ENCODE measurements at places on chromosomes 4 and X.

DNA sequence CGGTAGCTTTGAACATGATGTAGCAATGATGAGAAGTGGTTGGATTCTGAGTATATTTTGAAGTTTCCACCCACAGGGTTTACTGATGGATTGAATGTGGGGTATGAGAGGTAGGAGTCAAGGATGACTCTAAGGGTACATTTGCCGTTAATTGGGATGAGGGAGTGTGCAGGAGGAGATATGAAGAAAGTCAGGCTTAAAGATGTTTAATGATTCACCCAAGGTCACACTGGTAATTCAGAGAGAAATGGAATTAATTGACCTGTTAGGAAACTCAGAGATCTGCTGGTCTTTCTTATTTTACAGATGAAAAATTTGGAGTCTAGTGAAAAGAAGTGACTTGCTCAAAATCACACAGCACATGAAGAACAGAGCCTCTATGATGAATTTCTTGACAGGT lies 390.7 kb downstream of the GBA3 start:
- no peak for DNase-seq

GRCh38 chr4:66736606-66737005 lies 808.7 kb downstream of the CENPC start:
- no peak for DNase-seq

DNA sequence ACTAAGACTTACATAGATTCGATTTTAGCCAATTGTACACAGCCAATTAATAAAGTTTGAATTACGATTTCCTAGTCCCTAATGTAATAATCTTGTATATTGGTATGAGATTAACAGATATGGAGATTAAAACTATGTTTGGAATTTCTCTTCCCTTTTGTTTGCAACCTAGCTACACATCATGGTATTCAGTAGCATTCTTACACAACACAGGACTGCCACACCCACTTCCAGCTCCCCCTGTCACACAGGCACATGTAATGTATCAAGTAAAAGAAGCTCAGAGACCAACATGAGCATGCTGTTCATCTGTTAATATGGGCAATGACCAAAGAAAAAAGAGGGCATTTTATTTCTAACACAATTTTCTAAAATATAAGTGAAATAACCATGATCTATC lies 12.8 kb downstream of the SLC6A14 start:
- no peak for DNase-seq

GRCh38 chr4:56512166-56512565 lies 6.6 kb downstream of the ARL9 start:
- DNase-seq: no peak

DNA sequence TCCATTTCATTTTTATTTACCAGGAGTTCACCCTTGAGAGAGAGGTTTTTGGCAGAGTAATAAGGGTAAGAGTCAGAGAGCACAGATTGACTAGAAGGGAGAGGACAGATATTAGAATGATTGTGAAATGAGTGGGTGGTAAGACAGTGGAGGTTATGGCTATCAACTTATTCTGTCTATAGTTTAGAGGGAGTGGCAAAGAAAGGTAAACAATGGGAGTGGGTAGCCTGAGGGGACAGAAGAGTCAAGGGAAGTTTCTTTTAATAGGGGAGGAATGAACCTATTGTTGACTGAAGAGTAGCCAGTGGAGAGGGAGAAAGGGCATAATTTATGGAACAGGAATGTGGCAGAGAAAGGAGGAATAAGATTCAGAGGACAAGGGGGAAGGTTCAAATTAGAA lies 186.5 kb upstream of the NRK start:
- DNase-seq: no peak

- no peak for DNase-seq
Observed at GRCh38 chr4:106340774-106341173, 24.4 kb downstream of the AIMP1 start.

DNA sequence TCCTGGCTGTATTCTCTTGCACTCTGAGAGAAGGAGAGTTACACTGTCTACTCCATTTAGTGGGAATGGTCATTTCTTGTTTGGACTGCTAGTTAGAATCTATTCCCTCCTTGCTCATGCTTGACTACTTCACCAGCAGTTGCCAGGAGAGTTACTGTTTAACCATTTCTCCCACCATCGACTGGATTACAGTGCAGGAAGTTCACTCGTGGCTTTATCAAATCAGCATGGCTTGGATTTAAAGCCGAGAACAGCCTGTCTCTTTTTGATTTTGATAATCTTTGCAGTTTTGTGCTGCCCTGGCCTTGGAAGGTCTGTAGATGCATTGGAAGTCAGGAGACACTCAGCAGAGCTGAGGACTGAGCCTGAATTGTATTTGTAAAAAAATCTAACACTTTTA lies 3.2 kb downstream of the GBA3 start:
- DNase-seq: no peak

DNA sequence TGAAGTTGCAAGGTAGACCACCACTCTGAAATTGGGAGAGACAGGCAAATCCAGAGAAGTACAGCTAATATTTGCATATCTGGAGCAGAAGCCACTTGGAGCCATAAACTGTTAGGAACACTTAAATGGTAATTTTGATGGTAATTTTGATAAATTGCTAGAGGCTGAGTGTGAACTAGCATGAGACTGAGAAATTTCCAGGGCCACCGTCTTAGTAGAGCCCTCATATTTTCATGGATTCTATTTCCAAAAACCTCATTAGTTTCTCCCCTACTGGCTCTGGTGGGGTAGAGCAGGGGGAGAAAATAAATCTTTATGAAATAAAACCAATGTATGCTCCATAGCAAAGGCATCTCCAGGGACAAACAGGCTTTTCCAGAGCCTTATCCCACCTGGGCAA lies 429.4 kb upstream of the DIPK2B start:
- DNase-seq: no peak

GRCh38 chr4:92961881-92962280 lies 658.1 kb downstream of the GRID2 start:
- DNase-seq: no peak

DNA sequence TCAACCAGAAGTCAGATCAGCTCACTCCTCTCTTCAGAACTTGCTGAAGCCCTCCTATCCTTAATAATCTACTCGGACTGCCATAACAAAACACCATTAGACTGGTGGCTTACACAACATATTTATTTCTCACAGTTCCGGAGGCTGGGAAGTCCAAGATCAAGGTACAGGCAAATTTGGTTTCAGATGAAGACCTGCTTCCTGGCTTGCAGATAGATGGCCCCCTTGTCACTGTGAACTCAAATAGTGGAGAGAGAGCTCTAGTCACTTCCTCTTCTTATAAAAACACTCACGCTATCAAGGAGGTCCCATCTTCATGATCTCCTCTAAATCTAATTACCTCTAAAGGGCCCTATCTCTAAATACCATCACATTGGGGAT lies 125.1 kb downstream of the CAMK2D start:
- no peak for DNase-seq

- DNase-seq: peak; percentile 68
Observed at GRCh38 chr4:99790796-99791617, 25.6 kb upstream of the DAPP1 start.

GRCh38 chr4:8244001-8244757 lies 25.4 kb upstream of the HTRA3 start:
- DNase-seq: no peak

DNA sequence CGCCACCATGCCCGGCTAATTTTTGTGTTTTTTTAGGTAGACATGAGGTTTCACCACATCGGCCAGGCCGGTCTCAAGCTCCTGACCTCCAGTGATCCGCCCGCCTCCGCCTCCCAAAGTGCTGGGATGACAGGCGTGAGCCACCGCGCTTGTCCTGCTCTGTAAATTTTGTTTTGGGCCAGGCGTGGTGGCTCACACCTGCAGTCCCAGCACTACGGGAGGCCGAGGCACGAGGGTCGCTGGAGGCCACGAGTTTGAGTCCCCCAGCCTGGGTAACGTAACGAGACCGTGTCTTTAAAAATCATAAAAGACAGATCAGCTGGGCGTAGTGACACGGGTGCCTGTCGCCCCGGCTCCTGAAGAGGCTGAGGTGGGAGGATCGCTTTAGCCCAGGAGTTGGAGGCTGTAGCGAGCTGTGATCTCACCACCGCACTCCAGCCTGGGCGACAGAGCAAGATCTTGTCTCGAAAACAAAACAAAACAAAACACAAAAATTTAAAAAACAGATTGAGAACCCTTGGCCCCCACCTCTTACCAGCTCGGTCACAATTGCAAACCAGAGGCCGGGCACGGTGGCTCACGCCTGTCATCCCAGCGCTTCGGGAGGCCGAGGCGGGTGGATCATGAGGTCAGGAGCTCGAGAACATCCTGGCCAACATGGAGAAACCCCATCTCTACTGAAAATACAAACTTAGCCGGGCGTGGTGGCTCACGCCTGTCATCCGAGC lies 34.0 kb upstream of the PPP2R3B start:
- no peak for DNase-seq

DNA sequence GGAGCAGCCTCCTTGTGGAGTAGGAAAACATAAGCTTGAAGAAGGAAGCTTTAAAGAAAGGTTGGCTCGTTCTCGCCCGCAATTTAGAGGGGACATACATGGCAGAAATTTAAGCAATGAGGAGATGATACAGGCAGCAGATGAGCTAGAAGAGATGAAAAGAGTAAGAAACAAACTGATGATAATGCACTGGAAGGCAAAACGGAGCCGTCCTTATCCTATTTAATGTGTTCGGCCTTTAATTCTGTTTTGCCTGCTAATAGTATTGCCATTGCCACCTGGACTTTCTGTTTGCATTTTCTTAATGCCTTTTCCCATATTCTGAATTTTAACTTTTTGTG lies 1.4 kb downstream of the TCEAL1 start:
- DNase-seq: no peak

- DNase-seq: no peak
Observed at GRCh38 chr4:138374947-138375346, 132.8 kb upstream of the SLC7A11 start.

DNA sequence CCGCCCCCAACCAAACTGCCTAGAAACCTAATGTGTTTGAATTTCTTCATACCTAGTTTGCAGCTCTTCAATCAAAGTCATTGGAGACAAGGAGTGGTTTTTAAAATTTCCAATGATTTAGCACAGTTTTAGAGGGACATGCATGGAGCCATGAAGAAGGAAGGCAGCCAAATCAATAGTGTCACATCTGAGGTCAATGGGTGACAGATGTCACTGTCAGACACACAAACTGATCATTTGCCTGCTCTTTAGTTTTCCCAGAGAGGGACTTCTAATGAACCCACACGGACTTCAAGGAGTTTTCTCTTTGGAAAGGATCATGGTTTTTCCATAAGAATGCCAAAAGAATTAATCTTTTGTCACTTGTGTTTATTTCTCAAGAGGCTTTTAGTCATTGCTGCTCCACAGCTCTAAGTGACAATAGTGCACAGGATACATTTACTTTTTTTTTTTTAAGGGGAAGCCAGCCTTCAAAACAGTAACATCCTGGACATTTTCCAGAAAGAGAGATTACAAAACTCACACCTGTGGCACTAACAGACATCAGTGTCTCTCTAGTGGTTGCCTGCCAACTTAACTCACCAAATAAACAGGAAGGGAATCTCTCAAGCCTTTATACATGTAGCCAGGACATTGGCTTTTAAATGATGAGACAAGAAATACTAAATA lies 251.1 kb upstream of the DIAPH2 start:
- DNase-seq: no peak

DNA sequence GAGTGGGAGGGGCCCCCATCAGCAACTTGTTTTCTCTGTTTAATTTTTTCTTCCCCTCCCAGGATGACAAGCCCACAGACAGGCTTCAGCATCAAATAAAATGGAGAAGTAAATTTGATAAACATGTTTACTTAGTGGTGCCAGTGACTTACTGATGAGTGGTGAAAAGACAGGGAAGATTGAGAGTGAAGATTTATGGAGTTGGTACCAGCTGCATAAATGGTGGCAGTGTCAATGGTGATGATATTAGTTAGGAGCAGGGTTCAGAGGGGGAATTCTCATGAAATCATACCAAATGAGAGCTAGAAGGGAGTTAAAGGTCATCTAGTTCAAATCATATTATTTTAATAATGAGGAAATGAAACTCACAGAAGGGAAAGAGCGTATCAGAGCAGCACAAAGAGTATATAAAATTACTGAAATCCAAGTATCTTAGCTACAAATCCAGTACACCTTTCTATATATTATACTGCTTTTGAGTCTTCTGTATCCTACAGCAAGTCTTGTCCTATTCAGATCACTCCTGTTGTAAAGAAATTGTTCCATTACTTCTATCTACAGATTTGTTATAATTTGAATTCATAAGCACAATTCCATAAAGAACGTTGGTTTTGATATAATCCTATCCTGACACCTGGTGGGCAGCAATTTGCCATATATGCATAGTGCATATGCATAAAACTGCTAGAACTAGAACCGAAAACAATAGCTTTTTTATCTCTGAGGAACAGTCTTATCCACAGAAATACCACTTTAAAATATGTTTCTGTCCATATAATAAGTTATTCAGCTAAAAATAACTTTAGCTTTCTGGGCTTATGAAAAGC lies 5.0 kb downstream of the P2RY10 start:
- no peak for DNase-seq

GRCh38 chr4:139728840-139729239 lies 63.2 kb downstream of the MGST2 start:
- DNase-seq: no peak

- DNase-seq: no peak
Observed at GRCh38 chrX:128287693-128288092, 235.5 kb upstream of the ACTRT1 start.

- DNase-seq: no peak
Observed at GRCh38 chrX:47854474-47854873, 17.8 kb downstream of the ZNF81 start.

DNA sequence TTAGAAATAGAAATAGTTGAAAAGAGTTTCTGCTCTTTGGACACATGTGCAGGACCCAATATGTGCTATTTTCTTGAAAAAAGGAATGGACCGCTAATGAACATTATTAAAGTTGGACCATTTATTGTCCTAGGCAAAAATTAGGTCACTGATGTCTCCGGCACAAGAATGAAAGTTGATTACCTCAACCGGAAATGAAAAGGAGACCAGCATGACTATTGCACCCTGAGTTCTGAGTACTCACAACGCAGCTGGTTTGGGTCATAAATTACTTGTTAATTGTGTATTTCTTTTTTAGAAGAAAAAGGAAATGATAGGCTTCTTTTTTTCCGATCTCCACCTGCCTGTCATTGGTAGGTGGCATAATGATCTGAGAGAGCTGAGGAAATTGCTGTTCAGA lies 232.7 kb downstream of the ARHGAP24 start:
- no peak for DNase-seq

- DNase-seq: no peak
Observed at GRCh38 chrX:103343105-103343504, 13.1 kb downstream of the TCEAL7 start.

GRCh38 chr4:109953556-109953955 lies 40.9 kb downstream of the EGF start:
- no peak for DNase-seq

DNA sequence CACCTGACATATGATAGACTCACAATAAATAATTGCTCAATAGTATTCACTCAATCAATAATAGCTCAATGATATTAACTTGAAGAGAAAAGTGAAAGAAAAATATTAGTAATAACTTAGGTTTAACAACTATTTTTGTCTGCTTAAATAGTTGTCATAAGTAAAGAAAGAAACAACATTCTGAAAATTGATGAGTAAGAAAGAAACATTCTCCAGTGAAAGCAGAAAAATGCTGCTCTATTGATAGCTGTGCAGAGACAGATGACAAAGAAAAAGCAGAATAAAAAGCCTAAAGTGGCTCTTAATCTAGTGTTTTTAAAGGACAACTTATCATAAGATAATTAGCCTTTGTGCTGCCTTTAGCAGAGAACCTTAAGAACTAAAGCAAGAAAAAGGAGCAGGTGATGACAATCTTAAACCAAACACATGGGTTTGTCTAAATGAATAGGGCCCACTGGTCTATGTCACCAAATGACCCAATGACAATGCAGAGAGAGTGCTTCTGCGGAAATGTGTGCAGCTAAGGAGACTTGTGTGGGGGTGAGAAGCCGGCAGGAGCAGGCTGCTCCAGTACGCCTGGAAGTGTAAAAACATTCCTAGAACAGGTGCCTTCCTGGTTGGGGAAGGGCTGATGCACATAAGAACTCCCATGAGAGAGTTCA lies 13.2 kb downstream of the HS3ST1 start:
- DNase-seq: no peak
